ENCODE measurements at places on chromosomes 3 and 15. TPM values are rescaled to one million over a fixed set of nuclear protein-coding genes. Genes with fewer than 3 reads are reported as not detected.

Gene ANKRD63
- not detected for polyA plus RNA-seq

Gene SPINK8
- not detected for polyA plus RNA-seq

Gene CISH
- 11.5 TPM for polyA plus RNA-seq

Gene ARPP21
- polyA plus RNA-seq = 0.13 TPM

Gene WDR49
- not detected for polyA plus RNA-seq

All from stomach (tissue), 19 donors.